Vagina (tissue), 2 donors: ENCODE measurements at places on chromosomes 2 and 18.

DNA sequence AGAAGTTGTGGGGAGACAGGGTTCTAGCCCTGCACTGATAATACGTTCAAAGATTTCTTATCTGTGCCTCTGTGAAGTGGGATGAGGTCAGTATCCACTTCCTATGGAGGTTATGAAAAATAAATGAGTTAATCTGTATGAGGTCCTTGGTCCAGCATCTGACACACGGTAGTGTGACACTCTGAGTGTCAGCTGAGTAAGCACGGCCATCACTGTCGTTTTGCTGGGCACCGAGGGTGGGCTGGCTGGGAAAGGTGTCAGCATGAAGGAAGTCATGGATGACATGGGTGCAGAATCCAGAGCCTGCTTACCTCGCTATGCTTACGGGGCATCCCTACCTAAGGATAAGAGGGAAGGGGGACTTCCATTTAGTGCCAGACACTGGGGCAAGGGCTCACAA lies 150.3 kb downstream of the INHBB start:
- no peak for DNase-seq

DNA sequence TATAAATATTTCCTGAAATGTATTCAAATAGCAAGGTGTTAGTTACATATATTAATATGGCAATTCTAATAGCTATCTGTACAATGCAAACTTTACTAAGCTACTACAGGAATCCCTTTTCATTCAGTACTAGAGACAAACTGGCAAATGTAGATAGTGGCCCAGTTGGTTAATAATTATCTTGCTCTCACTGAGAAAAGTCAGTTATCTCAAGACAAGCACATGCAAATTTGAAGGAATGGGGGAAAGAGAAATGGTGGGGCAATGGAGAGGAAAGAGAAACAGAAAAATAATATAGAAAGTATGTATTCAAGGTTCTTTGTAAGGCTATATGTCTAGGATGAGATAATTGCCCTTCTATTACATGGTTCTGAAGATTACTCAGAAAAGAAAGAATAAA lies 280.0 kb downstream of the FIGN start:
- no peak for DNase-seq

DNA sequence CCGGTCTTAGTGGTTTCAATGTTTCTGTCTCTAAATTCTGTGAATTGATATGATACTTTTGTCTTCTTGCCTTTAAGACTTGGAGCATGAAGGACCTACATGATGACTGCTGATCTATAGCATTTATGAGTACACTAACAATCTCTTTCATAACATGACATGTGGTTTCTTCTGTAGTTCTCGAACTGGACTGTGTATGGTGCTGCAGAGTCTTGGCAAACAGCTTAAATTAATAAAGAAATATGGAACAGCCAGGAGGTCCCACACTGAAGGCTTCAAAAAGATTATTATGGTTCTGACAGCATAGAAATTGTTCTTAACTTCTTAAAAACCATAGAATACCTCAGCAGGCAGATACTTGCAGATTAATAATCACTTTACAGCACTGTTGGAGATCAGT lies 145.0 kb downstream of the DCC start:
- DNase-seq, result no peak

DNA sequence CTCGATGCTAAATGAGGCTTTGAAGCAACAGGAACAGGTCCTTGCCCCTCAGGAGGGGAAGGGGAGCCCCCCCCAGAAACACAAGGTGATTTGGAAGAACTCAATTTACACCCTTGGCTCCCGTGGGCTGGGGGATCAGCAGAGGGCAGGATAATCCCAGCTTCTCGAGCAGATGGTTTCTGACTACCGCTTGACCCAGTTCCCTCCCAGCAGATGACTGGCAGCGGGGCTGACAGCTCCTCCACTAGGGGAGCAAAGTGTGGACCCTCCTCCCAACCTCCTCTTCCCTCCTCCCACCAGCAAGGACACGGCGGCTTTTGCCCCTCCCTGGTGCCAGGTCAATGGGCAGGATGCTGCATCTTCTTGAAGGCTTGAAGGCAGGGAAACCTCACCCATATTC lies 3.5 kb upstream of the INHBB start:
- no peak for DNase-seq
